Activated T-cell treated with anti-CD3 and anti-CD28 coated beads, Interleukin-2, amount 50 U/mL, for 72 hours (primary cell): ENCODE measurements at places on chromosomes 1 and 21. TPM values are rescaled to one million over a fixed set of nuclear protein-coding genes. Genes with fewer than 3 reads are reported as not detected.
A peak's percentile ranks its signal among the peaks of the same experiment; 100 is the strongest.

Gene CD53
- 249 TPM for total RNA-seq

DNA sequence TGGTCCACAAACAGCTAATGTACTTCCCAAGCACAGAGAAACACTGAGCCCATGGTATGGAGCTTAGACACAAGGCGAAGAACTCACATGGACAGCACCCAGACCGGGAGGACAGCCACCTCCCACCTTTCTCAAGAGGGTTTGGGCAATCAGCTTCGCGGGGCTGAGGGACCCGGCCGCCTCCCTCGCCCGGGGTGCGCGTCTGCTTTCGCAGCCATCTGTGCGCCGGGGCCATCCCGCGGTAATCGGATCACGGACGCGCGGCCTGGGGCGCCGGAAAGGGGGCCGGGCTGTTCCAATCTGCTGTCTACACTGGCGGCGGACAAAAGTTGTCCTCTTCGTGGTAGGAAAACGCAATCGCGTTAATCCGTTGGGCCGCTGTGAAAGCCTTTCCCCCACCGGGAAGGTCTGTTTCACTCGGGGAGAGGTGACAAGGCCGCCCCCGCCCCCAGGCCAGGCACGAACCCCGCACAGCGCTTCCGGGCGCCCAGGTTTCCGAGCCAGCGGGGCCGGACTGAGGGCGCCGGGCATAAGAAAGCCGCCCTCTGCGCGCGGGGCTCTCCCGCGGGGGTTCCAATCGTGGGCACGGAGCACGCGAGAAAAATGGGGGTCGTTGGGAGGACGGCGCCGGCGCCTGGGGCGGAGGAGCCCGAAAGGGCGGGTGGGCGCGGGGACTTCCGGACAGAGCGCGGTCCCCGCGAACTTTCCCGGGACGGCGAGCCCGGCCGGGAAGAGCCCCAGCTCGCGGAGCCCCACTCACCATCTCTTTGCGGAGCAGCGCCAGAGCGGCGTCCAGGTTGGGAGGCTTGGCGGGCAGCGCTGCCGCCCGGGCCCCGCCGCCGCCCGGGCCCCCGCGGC lies 664 bp downstream of the FAM89A start:
- DNase-seq: peak; percentile 58

DNA sequence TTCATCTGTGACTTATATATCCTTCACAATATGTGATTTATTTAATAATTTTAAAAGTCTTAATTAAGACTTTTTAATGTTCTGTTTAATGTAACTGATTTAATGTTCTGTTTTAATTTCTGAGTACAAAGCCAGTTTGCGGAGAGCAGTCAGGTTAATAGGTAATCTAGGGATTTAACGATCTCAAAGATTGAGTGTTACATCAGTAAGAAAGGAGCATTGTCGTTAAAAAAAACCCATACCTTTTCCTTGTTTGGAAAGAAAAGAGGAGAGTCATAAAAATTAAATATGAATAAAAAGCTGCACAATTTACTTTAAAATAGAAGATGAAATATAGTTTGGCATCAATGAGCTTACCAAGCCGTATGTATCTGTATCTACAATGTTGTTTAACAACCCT lies 621.4 kb downstream of the KIF26B start:
- DNase-seq: no peak

GRCh38 chr1:205811660-205812059 lies 1.3 kb downstream of the SLC41A1 start:
- DNase-seq: no peak

Gene OR2L3
- not detected for total RNA-seq

DNA sequence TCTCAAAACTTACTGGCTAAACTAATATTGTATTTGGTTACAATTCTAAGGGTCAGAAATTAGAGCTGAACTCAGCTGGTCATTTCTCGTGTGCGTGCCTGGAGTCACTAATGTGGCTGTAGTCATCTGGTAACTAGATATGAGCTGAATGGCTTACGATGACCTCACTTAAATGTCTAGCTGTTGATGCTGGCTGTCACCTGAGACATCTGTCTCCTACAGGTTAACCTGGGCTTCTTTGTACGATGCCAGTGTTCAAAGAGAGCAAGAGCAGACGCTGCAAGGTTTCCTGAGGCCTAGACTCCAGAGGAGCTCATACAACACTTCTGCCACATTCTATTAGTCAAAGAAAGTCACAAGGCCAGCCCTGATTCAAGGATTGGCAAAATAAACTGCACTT lies 17.1 kb upstream of the ALG6 start:
- DNase-seq: no peak

DNA sequence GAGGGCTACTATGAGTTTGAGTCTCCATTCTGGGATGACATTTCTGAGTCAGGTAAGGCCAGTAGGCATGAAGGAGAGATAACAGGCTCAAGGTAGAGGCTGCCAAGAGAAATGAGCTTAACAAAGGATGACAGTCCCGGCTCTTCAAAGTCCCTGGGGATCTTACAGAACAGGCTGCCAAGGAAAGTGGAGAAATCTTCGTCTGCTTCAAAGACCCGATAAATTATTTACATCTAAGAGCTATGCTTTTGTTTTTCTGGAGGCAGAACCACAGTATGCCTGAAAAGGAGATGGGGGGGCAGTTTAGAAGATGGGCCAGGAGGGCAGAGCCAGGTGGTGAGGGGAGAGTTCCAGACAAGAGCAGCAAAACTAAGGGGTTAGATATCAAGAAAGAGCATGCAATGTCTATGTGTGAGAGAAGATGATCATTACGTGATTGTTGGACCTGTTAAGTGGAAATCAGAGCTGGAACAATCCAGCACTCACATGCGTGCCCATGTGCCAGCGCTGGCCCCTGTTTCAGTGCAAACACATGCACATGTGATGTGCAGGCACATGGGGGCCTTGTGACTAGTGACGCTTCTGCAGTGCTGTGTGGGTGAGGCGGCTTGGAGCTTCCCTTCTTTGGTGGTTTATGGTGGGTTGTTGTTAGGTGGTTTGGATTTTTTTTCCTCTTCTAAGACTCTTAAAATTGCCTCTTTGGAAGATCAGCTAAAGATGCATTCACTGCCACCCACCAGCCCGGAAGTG lies 25.7 kb downstream of the CAMK1G start:
- no peak for DNase-seq

DNA sequence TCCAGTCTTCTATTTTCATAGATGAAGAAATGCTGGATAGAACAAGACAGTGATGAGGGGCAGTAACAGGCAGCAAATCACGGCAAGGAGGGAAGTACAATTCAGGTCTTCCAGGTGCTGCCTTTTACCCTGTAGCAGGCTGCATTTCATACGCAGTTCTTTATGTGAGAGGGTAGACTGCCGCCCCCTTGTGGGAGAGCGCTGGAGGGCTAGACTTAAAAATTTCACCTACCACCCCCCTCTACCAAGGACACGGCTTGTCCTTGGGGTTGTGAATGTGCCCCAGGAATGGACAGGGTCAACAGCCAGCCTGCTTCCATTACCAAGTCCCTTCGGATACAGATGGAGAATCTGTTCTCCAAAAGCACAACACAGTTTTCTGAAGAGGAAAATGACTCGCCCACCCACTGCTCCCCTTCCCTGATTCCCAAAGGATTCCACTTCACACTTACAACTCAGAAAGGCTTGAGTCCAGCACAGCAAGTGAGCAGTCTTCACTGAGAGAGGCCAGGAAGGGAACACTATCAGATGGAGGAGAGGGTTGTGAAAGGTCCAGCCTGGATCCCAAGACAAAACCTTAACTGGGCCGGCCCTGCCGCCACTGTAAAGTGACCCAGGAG lies 7.4 kb downstream of the WDR77 start:
- peak; percentile 67 for DNase-seq

Gene TMPRSS2
- not detected for total RNA-seq

DNA sequence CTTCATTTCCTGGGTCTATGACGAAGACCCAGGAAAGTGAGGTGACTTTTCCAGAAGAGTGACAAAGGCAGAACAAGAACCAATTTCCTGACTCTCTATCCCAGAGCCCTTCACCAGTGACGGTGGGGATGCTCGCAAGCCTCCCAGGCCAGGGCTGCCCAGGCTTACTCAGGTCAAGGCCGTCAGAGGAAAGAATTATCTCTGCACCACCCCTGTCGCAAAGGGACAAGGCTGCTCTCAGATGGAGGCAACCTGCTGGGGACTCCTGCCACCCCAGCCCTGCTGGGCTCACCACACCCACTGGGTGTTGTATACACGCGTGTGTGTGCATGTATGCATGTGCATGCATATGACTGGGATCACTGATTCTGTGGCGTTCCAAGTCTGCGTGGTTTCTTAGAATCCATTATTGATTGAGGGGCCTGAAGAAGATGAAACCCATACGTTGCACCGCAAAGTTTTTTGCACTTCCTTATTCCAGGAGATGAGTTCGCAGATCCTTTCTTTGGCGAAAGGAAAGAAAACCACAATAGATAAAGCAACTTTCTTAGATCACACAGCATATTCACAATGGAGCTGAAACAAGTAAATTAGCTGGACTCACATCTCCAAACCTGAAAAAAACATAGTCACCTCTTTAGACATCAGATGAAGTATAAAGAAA lies 255.8 kb downstream of the RHOU start:
- no peak for DNase-seq

- DNase-seq: no peak
Measured at GRCh38 chr1:7594002-7594713, 176.9 kb upstream of the VAMP3 start.

DNA sequence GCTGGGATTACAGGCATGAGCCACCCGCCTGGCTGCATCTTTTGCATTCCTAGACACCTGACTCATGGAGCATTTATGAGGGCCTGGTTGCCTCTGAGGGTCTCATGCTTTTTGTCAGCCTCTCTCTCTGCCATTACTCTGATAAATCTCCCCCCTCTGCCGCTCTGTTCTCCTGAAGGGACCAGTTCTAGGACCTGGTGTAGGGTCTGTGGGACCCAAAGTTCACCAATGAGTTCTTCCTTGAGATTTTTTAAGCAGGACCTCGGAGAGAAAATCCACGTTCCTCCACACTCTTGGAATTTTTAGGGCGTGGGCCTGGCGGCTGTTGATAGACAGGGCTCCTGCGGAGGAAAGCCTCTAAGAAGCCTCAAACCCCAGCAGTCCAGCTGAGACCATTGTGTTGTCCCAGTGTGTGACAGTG lies 91.9 kb upstream of the ERRFI1 start:
- no peak for DNase-seq

Gene LENEP
- 0.65 TPM for total RNA-seq

DNA sequence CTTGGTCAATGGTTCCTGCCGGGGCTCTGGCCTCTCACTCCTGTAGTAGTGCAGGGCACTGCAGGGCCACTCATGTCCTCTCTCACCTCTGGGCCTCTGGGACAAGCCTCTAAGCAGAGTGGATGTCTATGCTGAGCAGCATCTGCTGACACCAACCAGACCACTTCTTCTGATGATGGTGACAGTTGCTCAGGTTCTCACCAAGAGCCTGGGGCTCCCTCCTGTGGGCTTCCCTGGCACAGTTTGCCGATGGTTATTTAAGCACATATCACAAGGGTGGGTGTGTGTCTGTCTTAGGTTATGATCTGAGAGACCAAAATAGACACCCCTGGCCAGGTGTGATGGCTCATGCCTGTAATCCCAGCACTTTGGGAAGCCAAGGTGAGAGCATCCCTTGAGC lies 17.4 kb upstream of the GPR137B start:
- DNase-seq: no peak

- DNase-seq: peak; percentile 38
Measured at GRCh38 chr1:113042285-113043143, 30.5 kb upstream of the LRIG2 start.

DNA sequence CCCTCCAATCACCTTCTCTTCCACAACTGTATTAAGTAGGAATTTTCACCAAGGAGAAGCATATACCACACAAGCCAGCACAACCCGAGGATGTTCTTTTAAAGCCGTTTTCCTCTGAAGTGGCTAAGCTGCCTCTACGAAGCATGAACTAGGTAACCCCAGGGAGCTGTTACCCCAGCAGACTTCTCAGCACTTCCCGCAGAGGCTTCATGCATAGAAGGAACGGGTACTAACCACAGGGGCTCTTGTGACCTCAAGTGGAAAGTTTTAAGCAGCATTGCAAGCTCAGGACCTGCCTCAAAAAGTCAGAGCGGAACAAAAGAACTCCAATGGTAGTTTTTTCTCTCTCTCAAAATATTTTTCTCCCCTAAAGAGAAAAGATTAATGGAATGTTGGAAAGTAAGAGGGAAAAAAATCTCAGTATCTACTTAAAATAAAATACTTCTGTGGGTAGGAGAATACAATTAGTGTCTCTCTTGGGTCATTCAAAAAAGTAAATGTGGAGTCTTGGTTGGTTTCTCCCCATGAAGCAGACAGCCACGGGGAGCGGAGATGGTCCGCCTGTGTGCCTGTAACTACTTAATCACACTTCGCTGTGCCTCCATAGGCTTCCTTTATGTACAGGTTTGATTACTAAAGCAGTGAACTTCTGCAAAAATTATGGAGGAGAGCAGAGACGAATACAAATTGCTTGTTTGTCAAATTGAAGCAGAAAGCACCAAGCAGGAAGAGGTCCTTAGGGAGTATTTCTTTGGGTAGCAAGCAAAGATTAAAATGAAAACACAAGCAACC lies 40.9 kb downstream of the STX6 start:
- DNase-seq: peak; percentile 53

- DNase-seq: no peak
Measured at GRCh38 chr1:147726168-147726567, 34.2 kb downstream of the GJA5 start.

Gene PHTF1
- total RNA-seq: 12.9 TPM

DNA sequence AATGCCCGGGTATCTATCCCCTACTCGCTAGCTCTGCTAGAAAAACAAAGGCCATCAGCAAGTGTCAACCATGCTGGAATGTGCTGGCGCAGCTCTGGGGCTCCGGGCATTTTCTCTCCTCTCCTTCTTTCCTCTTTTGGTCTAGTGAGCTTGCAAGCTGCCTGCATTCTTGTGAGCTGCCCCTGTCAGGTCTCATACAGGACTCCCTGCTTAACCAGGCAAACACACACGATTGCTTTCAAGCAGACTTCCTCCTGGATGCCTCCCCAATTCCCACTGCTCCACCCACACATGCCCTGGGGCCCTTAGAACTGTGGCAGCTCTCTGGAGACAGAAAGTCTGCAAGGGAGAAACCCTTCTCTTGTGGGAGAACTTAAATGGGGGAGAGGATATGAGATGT lies 35.7 kb upstream of the SUCO start:
- no peak for DNase-seq

DNA sequence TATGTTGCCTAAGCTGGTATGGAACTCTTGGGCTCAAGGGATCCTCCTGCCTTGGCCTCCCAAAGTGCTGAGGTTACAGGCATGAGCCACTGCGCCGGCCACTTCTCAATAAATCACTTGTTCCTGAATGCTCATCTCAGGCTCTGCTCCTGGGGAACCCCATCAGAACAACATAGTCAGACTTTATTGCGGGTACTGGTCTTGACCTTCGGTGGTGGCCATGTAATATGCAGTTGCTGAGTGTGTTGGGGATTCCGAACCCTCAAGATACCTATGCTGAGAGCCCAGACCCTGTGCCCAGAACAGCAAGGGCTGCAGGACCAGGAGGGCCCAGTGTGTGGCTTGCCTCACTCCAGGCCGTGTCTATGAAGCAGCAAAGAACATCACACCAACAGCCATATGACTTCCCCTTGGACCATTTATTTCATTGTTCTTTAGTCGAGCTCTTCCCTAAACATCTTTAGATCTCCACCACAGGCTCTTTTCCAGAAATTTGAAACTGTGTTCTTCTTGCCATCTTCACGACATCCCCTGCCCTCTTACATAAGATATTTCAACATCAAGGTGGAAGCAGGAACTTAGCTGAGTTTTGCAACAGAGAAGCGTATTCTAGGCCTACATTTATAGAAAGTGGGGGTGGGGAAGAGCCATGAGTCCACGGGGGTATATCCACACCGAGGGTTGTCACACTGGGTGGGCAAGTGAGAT lies 12.7 kb upstream of the SDHB start:
- no peak for DNase-seq

Gene TMEM269
- 1.9 TPM for total RNA-seq

Gene FAM72A
- total RNA-seq: 40.6 TPM

Gene HSD3B1
- not detected for total RNA-seq
